Kidney epithelial cell (primary cell): ENCODE measurements at places on chromosomes 13 and 19.

- no peak for DNase-seq
Measured at GRCh38 chr13:96960379-96960778, 33.9 kb downstream of the OXGR1 start.

DNA sequence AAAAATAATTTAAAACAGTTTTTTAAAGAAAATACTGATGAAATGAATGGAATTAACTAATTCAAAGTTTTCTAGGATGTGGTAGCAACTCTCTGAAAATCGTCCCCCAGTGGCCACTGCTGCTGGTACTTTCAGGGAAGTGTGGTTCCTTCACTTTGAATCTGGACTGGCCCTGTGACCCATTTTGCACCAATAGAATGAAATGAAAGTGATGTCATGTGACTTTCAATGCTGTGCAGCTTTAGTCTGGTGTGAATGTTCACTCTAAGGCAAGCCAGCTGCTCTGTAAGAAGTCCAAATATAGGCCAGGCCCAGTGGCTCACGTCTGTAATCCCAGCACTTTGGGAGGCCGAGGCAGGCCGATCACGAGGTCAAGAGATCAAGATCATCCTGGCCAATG is 26.4 kb upstream of the HNRNPA1L2 start:
- no peak for DNase-seq

GRCh38 chr19:16359074-16359473 is 34.4 kb downstream of the KLF2 start:
- no peak for DNase-seq

DNA sequence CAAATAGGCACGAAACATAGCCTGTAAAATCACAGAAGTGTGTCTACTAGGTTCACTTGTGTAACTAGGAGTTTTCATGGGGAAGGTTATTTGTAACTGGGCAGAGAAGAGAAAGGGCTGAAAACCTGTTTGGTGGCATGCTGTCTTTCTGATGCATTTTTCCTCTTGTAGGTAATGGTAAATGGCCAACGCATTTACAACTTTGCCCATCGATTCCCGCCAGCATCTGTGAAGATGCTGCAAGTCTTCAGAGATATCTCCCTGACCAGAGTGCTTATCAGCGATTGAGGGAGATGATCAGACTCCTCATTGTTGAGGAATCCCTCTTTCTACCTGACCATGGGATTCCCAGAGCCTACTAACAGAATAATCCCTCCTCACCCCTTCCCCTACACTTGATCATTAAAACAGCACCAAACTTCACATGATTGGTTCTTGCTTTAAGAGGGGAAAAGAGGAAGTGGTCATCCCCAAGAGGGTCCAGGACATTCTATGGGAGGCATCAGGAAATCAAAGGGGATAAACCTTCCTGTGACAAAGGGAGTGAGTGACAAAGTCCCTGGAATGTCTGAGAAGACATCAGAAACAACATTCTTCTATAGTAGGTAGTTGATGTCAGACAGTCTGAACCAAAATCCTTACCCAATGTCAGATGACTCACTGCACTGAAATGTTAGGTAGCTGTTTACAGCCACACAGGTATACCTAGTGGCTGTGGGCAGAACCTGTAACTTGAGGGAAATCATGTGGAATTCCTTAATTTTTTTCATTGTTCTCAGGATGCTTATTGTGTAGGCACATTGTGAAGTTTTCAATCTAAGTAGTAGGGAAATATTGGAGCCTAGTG is 5.0 kb downstream of the LGALS14 start:
- no peak for DNase-seq

GRCh38 chr13:58883405-58883804 is 1251.9 kb downstream of the PCDH17 start:
- no peak for DNase-seq

DNA sequence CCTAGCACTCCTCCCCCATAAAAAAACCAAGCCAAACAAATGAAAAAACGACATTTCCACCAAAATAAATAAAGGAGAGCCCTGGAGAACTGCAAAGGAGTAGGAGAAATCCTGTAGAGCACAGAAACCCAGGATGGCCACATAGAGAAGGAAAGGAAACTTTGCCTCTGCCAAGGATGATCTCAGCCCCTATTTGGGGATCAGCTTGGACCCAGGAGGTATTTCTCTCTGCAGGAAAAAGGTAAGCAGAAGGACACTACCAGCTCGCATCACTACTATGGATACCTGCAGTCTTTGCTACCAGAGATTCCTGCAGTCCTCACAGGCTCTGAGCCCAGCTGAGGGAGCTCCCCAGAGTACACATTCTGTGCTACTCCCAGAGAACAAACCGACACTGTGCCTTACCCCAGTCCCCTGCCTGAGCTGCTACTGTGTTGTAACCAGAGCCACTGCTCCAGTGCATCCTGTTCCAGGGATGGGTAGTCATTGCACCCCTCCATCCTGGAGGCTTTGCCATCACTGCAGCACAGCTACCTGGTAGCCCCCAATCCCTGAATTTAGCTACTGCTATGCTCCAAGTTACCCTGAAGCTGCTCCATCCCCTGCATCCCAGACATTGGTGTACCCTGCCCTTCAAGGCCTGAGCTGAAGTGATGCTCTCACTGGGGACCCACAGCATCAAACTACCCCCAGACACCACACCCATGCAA is 41.7 kb downstream of the VWA8 start:
- DNase-seq = no peak

GRCh38 chr19:19510432-19510831 is 4.9 kb downstream of the TSSK6 start:
- DNase-seq = no peak

GRCh38 chr13:110004814-110005213 is 218.4 kb upstream of the IRS2 start:
- DNase-seq = no peak

DNA sequence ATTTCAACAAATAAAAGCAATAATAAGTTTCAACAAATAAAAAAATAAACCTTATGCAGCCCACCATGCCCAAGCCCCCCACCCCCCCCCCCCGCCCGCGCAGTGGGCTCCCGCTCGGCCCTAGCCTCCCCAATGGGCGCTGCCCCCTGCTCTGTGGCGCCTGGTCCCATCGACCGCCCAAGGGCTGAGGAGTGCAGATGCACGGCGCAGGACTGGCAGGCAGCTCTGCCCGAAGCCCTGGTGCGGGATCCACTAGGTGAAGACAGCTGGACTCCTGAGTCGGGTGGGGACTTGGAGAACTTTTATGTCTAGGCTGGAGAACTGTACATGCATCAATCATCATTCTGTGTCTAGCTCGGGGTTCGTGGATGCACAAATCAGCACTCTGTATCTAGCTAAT is 779.6 kb downstream of the DACH1 start:
- DNase-seq = no peak

- no peak for DNase-seq
Measured at GRCh38 chr13:93674337-93674755, 447.7 kb downstream of the GPC6 start.

DNA sequence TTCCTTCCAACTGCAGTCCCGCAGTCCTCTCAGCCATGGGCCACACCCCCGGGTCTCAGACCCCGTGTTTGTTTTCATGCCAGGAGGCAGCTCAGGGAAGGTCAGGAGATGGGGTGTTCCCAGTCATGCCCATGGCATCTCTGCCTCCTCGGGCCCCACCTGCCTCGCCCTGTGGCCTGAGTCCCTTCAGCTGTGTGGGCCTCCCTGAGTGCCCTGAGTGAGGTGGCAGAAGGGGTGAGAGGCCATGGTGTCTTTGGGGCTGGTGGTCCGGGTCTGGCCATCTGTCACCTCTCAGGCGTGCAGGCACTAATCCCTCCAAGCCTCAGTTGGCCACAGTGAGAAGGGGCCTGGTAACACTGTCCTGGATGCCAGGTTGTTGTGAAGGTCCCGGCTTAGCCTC is 10.9 kb upstream of the KDM4B start:
- no peak for DNase-seq

- no peak for DNase-seq
Measured at GRCh38 chr13:77291774-77292173, 35.1 kb downstream of the MYCBP2 start.

- peak; percentile 55 for DNase-seq
Measured at GRCh38 chr19:56476651-56477428, at the start of gene ZNF667. TSS of gene ZNF667 (minus strand) at chr19:56477345. CDS start at chr19:56462370, 14,975 bp downstream.

DNA sequence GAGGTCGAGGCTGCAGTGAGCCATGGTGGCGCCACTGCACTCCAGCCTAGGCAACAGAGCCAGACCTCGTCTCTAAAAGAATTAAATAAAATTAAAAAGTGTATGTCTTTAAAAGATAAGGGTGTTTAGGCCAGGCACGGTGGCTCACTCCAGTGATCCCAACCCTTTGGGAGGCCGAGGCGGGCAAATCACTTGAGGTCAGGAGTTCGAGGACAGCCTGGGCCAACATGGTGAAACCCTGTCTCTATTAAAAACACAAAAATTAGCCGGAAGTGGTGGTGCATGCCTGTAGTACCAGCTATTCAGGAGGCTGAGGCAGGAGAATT is 7.5 kb upstream of the SDHAF1 start:
- no peak for DNase-seq

DNA sequence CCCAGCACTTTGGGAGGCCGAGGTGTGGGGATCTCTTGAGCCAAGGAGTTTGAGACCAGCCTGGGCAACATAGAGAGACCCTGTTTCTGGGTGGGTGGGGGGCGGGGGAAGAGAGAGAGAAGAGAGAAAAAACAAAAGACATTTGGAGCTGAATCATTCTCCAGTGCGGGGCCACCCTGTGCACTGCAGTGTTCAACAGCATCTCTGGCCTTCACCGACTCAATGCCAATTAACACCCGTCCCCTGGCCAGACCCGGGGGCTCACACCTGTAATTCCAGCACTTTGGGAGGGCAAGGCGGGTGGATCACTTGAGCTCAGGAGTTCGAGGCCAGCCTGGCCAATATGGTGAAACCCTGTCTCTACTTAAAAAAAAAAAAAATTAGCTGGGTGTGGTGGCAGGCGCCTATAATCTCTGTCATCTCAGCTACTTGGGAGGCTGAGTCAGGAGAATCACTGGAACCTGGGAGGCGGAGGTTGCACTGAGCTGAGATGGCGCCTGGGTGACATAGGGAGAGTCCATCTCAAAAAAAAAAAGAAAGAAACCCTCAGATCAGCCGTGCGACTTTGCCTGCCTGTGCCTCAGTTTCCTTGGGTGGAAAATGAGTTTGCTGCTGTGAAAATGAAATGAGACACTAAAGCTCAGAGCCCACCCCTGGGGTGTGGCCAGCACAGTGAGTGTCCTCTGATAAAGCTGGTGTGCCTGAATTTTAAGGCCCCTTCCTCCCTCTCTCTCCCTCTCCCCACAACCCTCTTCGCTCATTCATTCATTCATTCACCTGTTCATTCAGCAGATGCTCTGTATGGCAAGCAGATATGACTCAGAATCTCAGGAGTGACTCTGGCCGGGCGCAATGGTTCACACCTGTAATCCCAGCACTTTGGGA is 6.4 kb downstream of the KLF2 start:
- no peak for DNase-seq

- no peak for DNase-seq
Measured at GRCh38 chr19:41945135-41945766, 13.9 kb downstream of the RABAC1 start.

- peak; percentile 35 for DNase-seq
Measured at GRCh38 chr13:110499621-110500281, 61.8 kb downstream of the RAB20 start.

DNA sequence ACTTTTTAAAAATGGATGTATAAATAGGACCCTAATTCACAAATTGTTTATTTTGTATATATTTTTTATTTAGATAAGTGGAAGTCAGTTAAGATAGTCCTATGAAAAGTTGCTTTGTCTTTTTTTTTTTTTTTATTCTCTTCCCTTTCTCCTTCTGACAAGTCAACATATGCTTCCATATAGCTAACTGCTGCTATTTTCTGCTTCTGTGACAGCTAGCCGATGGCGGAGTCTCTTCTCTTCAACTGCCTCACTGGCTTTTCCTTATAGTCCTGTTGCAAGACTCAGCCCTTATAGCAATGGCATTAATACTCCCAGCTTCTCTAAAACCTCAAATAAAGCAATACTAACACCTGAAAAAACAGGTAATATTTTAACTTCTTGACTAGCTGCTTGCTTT is 45.3 kb downstream of the SLAIN1 start:
- no peak for DNase-seq

DNA sequence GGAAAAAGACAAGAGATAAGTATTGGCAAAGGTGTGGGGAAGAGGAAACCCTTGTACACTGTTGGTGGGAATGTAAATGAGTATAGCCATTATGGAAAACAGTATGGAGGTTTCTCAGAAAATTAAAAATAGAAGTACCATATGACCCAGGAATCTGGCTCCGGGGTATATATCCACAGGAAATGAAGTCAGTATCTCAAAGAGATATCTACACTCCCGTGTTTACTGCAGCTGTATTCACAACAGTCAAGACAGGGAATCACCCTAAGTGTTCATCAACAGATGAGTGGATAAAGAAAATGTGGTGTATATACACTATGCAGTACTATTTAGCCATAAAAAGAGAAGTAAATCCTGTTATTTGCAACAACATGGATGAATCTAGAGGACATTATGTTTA is 13.5 kb downstream of the KCTD12 start:
- DNase-seq = no peak

GRCh38 chr19:18097217-18097992 is at the start of gene MAST3:
TSS of gene MAST3 (plus strand) at chr19:18097778. CDS start at chr19:18097793, 15 bp downstream.
- DNase-seq = peak; percentile 18

DNA sequence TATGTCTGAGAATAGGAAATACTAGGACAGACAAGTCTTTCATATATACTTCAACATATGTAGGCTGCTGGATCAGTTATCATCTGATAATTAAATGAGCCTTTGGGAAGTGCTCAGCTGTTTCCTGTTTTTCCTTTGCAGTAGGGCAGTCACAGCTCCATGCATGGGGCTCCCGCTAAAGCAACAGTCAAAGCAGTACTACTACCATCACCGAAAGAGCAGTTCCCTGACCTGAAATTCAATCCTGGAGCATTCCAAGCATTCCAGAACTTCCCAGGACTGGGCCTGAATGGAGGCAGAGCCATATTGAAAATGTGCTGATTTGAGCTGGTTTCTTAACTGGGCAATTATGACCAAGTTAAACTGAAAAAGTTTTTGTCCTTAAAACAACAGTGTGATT is 20.5 kb downstream of the MICU2 start:
- DNase-seq = no peak

GRCh38 chr13:91719033-91719432 is 320.6 kb downstream of the GPC5 start:
- peak; percentile 28 for DNase-seq

DNA sequence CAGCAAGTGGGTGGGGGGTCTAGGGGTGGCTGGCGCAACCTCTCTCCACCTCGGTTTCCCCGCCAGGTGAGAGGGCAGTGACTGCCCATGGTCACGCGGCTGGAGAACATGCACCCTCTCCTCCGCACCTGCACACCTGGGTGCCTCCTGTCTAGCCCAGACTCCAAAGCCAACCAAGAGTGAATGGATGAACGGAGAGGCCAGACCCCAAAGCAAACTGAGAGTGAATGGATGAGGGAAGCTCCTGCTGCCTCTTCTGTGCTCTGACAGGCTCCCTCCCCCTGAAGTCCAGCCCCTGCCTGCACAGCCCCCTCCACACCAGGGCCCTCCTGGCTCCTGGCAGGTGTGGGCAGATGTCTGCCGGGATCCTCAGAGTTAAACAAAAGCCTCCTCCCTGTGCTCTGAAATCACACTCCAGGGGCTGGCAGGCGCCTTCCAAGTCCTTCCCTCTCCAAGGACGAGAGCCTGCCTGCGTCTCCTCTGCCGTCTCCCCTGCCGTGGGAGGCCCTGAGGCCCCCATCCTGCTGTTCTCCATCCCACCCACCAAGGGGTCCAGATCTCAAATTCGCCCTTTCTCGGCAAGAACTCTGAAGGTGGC is 2.2 kb downstream of the SBNO2 start:
- DNase-seq = no peak
